ENCODE measurements at places on chromosomes 5 and 9.

- DNase-seq = no peak
Observed at GRCh38 chr9:88537761-88538091, 2.7 kb downstream of the NXNL2 start.

GRCh38 chr5:6466975-6467567, 18.4 kb downstream of the UBE2QL1 start:
- no peak for DNase-seq

DNA sequence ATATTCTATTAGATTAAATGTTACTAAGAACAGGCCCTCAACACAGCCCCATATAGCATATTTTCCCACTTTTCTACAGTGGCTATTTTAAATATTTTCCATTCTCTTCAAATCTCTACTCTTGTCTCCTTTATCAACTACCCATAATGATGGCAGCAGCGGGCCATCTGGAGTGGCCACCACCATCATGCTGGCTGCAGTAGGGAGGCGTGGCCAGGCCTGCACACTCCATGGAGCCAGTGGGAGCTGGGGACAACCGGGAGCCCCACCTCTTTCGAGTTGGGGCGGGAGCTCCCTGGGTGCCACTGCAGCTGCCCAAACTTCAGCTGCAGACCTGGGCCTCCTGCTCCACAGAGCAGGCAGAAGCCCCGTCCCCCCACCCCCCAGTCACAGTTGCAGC, 98.4 kb upstream of the RANBP6 start:
- DNase-seq = no peak

DNA sequence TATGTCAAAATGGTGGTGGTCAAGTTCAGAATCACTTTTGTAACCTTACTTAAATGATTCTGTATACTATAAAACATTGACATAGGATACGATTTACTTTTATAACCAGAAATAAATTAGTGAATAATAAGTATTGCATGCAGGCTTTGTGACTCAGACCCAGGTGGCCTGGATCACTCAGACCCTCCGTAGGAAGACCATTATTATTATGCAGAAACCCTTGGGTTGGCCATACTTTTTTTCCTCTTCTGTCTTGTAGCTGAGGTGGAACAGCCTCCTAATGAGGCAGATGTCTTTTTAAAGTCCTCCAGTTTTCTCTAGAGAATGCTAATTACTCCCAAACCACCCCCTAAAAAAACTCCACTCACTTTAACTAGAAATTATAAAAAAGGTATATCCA, 121.9 kb downstream of the LPAR1 start:
- no peak for DNase-seq

DNA sequence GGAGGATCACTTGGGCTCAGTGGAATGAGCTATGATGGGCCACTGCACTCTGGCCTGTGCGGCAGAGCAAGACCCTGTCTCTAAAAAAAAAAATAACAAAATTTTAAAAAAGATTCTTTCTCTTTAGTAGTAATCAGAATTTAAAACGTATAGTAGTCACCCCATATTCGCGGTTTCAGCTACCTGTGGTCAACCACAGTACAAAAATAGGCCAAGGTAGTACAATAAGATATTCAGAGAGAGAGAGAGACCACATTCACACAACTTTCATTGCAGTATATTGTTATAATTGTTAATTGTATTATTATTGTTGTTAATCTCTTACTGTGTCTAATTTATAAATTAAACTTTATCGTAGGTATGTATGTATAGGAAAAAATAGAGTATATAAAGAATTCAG, 18.7 kb downstream of the INIP start:
- no peak for DNase-seq

- no peak for DNase-seq
Observed at GRCh38 chr9:75117564-75117963, 29.2 kb downstream of the OSTF1 start.

Measured in stimulated activated CD8-positive, alpha-beta memory T cell treated with anti-CD3 and anti-CD28 coated beads, Interleukin-7, amount 100 ng/mL, for 4 hours (primary cell).